ENCODE measurements at places on chromosomes 3 and 15.

DNA sequence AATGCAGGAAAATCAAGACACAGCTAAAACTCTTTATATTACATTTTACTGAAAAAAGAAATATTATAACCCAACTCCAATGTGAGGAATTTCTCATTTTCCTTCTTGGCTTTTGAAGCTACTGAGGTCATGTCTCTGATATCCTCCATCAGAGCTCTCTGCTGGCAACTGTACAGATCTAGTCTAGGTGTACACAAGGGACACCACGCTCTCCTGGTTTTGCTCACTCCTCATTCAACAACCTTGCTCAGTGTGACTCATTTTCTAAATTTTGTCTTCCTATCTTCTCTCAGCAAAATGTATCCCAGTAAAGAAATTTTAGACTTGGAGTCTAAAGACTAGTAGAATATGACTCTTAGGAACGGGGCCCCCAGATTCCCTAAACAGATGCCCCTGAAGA lies 144.3 kb downstream of the KCNMB2 start:
- DNase-seq: no peak

GRCh38 chr15:85932391-85932790 lies 137.7 kb upstream of the KLHL25 start:
- no peak for DNase-seq

- no peak for DNase-seq
Measured at GRCh38 chr15:72844067-72844466, 60.5 kb upstream of the ADPGK start.

GRCh38 chr15:52252781-52253180 lies 42.8 kb downstream of the MYO5C start:
- DNase-seq: no peak

- DNase-seq: no peak
Measured at GRCh38 chr15:80531796-80532195, 127.6 kb downstream of the ARNT2 start.

- DNase-seq: no peak
Measured at GRCh38 chr3:51709675-51710074, 2.8 kb downstream of the GRM2 start.

DNA sequence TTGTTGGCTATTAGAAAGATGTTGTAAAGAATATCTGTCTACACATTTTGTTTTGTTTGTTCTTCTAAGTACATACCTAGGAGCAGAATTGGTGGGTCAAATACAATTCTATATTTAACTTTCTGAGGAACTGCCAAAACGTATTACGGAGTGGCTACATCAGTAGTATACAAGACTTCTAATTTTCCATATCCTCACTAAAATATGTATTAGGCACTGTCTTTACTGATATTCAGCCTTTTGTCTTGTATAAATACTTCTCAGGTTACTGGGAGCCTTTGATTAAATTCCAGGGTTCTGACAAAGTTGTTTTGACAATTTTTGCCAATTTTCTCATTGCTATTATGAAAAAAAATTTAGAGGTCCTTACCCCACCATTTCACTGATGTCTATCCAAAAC lies 146.7 kb downstream of the NR2E3 start:
- DNase-seq: no peak

DNA sequence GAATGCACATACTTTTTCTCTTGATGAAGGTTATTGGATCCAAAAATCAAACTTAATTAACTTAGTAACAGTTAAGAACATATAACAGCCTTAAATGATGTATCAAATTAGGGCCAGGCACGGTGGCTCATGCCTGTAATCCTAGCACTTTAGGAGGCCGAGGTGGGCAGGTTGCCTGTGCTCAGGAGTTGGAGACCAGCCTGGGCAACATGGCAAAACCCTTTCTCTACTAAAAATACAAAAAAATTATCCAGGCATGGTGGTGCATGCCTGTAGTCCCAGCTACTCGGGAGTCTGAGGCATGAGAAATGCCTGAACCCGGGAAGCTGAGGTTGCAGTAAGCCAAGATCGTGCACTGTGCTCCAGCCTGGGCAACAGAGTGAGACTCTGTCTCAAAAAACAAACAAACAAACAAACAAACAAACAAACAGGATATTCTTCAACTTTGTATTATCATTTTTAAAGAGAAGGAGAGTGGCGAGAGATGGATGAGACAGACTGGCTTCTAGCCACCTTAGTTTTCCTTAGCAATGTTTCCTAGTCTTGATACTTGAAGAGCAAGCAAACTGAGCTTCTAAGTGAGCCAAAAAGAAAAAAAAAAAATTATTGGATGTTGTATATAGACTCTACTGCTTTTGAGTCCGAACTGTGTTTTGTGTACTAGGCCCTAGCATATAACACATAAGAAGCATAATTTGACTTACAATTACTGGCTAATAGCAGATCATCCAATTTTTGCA lies 13.8 kb downstream of the SPRED1 start:
- no peak for DNase-seq

DNA sequence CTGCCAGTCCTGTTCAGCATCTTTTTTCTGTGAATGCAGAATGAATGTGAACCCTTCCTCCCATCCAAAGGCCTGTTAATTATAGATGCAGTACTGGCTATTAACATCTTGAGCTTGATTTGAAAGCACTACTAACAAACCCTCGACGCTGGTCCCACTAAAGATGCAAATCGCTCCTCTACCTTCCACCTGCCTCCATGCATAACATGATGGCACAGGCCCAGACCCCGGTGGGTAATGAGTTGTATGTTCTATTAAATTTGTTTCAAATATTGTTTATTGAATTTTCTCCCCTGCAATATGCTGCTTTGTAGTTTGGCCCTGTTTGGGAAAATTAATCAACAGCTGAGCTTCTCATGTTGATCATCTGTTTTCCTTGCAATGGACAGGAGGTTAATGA lies 69.3 kb downstream of the RAB11A start:
- DNase-seq: no peak

DNA sequence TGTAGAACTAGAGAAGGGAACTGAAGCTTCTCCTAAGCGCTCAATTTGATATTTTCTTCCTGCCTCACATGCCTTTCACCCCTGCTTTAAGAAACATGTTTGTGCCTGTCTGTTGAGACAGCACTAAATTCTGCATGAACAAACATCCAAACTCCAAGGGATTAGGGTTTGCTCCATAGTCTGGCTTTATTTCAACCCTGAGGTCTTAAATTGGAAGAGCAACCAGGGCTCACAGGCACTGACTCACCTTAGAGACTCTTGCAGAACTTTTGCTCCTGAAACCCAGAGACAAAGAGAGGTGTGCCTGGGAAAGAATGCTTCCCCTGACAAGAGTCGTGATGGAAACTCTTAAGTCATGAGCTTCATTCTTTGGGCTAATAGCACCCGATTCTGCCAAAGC lies 393.9 kb upstream of the MCTP2 start:
- no peak for DNase-seq

GRCh38 chr3:148646126-148646665 lies 51.5 kb upstream of the AGTR1 start:
- no peak for DNase-seq

DNA sequence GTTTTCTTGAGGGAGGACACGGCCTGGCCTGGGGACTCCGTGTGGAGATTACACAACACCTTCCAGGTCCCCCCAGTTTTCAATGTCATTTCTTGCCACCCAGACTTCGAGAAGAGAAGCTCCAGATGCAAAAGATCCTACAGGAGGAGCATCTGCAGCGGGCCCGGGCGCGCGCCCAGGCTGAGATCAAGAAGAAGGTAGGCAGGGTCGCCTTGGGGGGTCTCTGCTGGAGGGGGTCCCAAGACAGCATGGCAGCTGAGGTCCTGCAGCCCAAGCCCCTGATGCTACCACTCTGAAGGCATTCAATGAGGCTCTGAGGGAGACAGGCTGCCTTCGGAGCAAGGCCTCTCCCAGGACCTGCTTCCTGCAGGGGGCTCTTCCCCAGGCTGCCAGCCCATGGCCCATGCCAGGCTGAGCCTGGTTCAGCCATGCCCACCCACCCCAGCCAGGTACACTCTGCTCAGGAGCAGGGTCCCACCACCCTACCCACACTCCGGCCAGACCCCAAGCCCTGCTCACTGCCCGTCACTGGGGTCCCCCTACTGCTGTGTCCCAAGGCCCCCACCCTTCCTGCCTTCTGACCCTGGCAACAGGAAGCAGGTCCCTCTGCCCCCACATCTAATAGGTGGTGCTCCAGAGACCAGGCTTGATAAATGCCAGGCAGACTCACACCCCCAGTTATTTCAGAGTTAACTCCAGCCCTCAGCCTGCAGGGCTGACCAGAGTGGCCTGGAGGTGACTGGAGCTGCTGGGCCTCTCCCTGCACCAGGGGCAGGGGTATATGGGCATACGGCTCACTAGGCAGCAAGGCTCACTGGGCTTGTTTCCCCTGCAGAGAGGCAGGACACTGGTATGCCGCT lies 40.0 kb downstream of the ZXDC start:
- no peak for DNase-seq

- DNase-seq: no peak
Measured at GRCh38 chr3:55968331-55968730, 481.2 kb upstream of the WNT5A start.

- DNase-seq: no peak
Measured at GRCh38 chr15:64843991-64844390, 2.3 kb downstream of the PLEKHO2 start.

All from stimulated activated CD8-positive, alpha-beta memory T cell treated with anti-CD3 and anti-CD28 coated beads, Interleukin-12 subunit alpha, Interleukin-12 subunit beta, amount 100 ng/mL, for 1 hour (primary cell).